ENCODE measurements at places on chromosomes 13 and 19.

DNA sequence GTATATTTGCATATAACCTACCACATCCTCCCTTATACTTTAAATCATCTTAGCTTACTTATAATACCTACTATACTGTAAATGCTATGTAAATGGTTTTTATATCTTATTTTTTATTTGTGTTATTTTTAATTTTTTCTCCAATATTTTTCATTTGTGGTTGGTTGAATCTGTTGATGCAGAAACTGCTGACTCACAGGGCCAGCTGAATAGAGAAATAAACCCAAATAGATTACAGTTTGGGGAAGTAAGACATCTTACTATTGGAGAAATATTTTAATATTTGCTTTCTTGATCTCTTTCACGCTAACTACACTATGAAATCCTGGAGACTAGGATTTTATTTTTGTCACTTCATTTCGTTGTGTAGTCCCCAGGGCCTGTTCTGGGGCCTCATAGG, 7.1 kb downstream of the SMAD9 start:
- DNase-seq, result no peak

DNA sequence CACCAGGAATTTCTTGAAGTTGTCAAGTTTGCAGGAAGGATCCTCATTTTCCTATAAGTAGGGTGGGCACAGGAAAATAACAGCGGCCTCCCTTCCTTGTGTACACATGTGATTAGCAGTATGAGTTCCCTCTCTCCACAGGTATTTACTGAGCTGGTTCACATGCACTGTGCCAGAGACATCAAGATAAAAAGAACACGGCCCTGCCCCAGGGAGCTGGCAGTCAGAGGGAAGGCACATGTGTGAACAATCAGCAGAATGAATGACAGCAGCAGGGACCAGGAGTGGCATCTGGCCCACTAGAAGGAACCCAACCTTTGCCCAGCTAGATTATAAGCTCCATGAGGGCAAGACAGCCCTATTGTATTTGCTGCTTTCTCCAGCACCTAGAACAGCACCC, 13.9 kb downstream of the DOCK9 start:
- no peak for DNase-seq

DNA sequence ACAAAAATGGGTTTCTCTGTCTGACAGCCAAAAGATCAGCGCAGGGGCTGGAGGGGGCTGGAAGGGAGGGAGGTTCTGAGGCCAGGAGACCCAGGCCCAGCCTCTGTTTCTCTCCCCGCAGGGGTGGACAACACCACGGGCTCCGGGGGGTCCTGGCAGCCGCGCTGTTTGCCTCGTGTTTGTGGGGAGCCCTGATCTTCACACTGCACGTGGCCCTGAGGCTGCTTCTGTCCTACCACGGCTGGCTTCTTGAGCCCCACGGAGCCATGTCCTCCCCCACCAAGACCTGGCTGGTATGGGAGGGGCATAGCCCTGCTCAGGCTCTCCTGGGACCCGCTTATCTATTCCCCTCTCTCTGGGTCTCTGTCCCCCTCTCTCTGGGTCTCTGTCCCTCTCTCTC, 9.6 kb downstream of the CPT1C start:
- no peak for DNase-seq

GRCh38 chr19:3175781-3176714, 2.5 kb upstream of the S1PR4 start:
- DNase-seq, result peak; percentile 85

DNA sequence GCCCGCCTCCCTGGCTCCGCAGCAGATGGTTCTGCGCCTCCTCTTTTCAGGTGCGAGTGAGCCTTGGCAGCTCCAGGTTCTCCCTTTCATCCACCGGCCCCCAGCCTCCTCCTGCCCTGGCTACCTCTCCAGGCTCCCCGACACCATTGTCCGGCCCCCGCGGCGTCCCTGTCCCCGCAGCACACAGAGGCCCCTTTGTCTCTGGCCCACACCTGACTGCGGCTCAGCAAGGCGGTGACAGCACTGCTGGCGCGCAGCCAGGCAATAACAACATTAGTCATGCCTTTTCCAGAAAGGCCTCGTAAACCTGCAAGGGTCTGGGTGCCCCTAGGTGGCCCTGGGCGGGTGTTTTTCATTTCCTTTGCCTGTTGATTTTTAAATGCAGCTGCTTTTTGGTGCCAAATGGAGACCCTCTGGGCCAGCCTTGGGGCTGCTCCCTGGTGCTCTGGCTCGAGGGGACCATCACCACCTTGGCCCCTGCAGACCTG, 73.2 kb upstream of the MEDAG start:
- peak; percentile 84 for DNase-seq

DNA sequence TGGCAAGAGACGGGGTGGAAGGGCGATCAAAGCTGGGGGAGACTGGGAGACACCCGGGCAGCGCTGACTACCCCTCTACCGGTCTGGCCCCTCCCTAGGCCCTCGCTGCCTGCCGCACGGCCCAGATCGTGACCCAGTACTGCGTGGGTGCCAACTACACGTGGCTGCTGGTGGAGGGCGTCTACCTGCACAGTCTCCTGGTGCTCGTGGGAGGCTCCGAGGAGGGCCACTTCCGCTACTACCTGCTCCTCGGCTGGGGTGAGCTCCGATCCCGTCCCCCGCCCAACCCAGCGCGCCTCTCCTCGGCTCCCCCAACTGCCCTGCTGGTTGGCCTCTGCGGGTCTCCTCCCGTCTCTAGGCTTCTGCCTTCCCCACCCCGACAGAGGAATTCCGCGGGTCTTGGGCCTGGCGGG, 8.8 kb downstream of the GIPR start:
- no peak for DNase-seq

GRCh38 chr13:105972811-105973590, 562.5 kb downstream of the EFNB2 start:
- no peak for DNase-seq

- no peak for DNase-seq
These were observed 9.1 kb downstream of the MBNL2 start for GRCh38 chr13:97231118-97231828.

- no peak for DNase-seq
These were observed 811.8 kb downstream of the UQCRFS1 start for GRCh38 chr19:28400953-28401671.

- DNase-seq, result no peak
These were observed 720.7 kb downstream of the DIAPH3 start for GRCh38 chr13:59442944-59443486.

DNA sequence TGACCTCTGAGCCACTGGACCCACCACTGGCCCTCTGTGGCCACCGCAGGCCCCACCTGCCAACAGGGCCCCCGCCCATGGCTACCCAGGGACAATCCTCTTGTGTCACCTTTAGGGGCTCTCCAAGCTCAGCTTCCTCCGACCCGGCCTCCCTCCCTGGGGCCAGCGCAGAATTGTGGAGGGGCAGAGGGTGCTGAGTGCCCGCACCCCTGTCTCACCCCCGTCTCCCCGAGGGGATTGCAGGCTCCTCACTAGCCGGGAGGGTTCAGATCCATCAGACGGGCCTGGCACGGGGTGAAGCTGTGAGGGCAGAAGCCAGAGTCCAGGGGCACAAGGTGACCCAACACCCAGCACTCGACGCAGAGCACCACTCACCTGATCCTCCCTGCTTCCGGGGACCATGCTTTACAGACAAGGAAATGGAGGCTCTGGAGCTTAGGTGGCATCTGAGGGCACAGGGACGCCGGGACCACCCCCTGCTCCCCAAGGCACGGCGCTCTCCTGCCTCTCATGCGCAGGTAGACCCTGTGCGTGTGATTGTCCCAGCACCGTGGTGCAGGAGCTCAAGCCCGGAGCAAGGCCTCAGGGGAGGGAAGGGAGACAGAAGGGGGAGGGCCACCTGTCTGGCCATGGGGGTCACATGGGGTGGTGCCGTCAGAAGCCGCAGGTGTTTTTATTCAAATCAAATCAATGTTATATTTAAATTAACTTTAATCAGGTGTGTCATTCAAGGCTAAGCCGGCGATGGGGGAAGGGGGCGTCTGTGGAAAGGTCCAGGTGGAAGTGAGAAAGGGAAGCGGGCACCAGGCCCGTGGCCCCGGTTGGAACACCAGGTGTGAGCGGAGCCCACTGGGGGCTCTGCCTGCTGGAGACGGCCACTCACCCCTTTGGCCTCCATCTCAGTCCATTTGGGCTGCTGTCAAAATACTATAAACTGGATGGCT, 21.6 kb upstream of the SPACA7 start:
- no peak for DNase-seq

DNA sequence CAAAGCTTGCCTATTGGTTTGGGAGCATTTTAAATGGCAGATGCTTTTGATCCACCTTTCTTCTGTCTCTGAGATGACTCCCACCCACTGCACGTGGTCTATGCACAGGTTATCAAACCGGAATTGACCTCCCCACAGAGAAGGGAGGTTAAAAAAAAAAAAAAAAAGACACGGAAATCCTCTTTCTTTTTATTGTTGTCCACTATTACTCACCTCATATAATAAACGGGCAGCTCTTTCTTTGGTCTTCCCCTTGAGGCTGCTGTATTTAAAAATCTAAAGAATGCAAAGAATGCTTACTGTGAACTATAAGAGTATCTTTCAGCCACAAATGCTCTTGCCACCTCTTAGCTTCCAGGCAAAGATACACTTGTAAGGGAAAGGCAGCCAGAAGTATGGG, 329.7 kb downstream of the NDFIP2 start:
- peak; percentile 67 for DNase-seq
